Transverse colon (tissue), 4 donors: ENCODE measurements at places on chromosomes 2 and 18. TPM values are rescaled to one million over a fixed set of nuclear protein-coding genes. Genes with fewer than 3 reads are reported as not detected.

Gene POTEC
- total RNA-seq: under 0.01 TPM

DNA sequence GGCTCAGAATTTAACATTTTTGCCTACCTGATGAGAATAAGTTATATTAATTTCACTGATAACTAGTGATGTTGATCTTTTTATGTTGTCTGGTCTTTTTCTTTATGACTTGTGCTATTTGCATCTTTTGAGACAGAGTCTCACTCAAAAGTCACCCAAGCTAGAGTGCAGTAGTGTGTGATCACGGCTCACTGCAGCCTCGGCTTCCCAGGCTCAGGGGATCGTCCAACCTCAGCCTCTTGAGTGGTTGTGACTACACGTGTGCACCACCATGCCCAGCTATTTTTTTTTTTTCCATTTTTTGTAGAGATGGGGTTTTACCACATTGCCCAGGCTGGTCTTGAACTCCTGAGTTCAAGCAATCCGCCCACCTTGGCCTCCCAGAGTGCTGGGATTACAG, 7.5 kb downstream of the SMCHD1 start:
- DNase-seq: no peak
- H3K4me1 ChIP-seq: peaks cover 26% of the 10 kb centered on the region
- H3K27ac ChIP-seq: no peak overlapping the region
- H3K4me3 ChIP-seq: no peak overlapping the region
- H3K27me3 ChIP-seq: no peaks in the 10 kb centered on the region

Gene NT5DC4
- not detected for total RNA-seq

DNA sequence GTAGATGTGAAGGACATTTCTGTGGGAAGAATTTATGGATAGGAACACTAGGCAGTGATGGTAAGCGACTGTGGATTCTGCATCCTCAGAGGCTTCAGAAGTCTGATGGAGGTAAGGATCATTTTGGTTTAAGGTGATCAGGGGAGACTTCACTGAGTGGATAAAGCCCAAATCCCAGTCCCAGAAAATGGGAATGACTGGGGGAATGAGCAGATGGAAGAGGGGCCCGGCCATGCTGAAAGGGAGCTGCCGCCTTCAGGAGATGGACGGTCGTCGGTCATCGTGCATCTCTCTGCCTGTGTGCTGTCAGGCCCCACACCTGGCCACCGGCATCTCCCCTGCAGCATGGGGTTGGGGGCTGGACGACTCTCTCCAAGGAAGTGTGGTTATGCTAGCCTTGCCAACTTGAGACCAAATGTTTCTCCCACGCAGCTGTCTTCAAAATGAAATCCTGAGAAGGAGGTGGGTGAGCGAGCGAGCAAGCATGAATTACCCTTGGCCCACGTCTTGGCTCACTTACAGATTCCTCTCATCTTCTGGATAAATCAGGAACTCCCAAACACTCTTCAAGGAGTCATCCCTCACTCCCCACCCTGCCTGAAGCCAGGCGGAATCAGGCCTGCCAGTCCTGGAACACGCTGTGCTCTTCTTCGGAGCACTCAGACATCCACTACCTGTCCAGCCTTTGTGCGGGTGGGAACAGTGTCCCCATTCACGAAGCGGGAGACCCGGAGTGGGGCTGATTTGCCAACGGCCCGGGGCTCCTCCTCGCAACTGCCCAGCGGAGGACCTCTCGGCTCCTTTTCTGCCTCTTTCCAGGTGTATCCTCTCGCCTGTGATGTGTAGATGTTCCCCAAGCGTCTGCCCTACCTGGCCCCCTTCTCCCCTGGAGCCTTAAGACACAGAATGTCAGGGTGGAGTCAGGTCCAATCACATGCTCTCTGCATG, 85.6 kb downstream of the PRKCE start:
- no peaks in the 10 kb centered on the region for H3K27me3 ChIP-seq
- no peak overlapping the region for H3K4me3 ChIP-seq
- H3K36me3 ChIP-seq: no peaks in the 10 kb centered on the region
- no peaks in the 10 kb centered on the region for H3K4me1 ChIP-seq

- peaks cover 35% of the 10 kb centered on the region for H3K27me3 ChIP-seq
- H3K36me3 ChIP-seq: no peaks in the 10 kb centered on the region
- H3K27ac ChIP-seq: no peak overlapping the region
- no peak for DNase-seq
- no peak overlapping the region for H3K4me3 ChIP-seq
- no peaks in the 10 kb centered on the region for H3K4me1 ChIP-seq
Observed at GRCh38 chr2:219314804-219315468, 5.7 kb upstream of the PTPRN start.

Gene SERPINB10
- total RNA-seq: not detected

Gene GCA
- total RNA-seq: 7.5 TPM

DNA sequence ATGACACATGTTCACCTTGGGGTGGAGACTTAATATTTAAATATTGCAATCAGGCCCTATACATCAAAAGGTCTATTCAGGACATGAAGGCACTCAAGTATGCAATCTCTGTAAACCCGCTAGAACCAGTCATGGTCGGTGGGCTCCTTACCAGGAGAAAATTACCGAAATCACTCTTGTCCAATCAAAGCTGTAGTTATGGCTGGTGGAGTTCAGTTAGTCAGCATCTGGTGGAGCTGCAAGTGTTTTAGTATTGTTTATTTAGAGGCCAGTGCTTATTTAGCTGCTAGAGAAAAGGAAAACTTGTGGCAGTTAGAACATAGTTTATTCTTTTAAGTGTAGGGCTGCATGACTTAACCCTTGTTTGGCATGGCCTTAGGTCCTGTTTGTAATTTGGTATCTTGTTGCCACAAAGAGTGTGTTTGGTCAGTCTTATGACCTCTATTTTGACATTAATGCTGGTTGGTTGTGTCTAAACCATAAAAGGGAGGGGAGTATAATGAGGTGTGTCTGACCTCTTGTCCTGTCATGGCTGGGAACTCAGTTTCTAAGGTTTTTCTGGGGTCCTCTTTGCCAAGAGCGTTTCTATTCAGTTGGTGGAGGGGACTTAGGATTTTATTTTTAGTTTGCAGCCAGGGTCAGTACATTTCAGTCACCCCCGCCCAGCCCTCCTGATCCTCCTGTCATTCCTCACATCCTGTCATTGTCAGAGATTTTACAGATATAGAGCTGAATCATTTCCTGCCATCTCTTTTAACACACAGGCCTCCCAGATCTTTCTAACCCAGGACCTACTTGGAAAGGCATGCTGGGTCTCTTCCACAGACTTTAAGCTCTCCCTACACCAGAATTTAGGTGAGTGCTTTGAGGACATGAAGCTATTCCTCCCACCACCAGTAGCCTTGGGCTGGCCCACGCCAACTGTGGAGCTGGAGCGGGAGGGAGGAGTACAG, 108.1 kb downstream of the XRCC5 start:
- no peak for DNase-seq
- no peak overlapping the region for H3K27ac ChIP-seq
- H3K27me3 ChIP-seq: no peaks in the 10 kb centered on the region
- H3K4me3 ChIP-seq: no peak overlapping the region

DNA sequence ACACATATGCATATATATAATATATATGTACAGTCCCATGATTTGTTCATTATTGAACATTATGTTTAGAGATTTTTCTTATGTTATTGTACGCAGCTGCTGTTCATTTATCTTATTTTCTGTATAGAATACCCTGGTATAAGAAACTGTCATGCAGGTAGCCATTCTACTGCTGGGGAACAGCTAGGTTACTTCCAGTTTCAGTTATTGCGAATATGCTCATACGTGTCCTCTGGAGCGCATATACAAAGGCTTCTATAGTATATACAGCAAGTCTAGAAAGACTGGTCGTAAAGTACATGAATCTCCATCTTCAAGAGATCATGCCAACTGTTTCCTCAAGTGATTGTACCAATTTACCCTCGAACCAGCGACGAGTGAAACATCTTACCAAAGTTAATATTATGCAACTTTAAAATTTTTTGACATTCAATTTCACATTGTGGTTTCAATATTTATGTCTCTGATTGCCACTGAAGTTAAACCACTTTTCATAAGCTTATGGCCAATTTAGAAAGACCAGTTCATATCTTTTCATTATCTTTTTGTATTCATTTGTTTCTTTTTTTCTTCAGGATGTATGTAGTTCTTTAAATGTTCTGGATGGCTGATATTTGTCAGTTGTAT, 53.5 kb downstream of the RDH14 start:
- no peak overlapping the region for H3K4me3 ChIP-seq
- H3K36me3 ChIP-seq: no peaks in the 10 kb centered on the region
- no peaks in the 10 kb centered on the region for H3K27me3 ChIP-seq
- H3K27ac ChIP-seq: no peak overlapping the region
